ENCODE measurements at places on chromosomes 7 and 10.
A peak's percentile ranks its signal among the peaks of the same experiment; 100 is the strongest.

DNA sequence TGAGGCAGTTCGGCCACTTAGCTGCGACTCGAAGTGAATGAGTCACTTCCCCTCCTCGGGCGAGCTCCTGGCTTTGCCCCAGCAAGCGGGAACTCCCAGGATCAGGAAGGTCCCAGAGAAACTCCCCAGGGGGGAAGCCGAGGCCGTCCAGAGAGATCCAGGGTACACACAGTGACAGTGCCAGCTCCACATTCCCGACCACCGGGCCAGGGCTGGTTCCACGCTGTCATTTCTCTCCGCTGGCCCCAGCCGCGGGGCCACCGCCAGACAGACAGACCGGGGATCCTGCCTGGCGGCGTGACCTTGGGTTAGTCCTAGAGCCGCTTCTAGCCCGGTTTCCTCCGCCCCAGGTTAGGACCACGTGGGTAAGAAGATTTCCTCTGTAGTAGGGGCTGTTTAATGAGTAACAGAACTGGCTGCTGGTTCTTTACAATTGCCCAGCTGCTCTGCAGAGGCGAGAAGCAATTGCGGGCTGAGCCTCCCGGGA lies 463 bp upstream of the UPP1 start:
- no peak for DNase-seq
- peak overlapping the region; percentile 91 for H3K4me3 ChIP-seq
- no peaks in the 10 kb centered on the region for H3K27me3 ChIP-seq
- H3K27ac ChIP-seq, result peak overlapping the region; percentile 91

GRCh38 chr10:77328272-77328816 lies 309.3 kb downstream of the KCNMA1 start:
- H3K36me3 ChIP-seq, result no peaks in the 10 kb centered on the region
- no peaks in the 10 kb centered on the region for H3K4me1 ChIP-seq
- no peaks in the 10 kb centered on the region for H3K27me3 ChIP-seq

DNA sequence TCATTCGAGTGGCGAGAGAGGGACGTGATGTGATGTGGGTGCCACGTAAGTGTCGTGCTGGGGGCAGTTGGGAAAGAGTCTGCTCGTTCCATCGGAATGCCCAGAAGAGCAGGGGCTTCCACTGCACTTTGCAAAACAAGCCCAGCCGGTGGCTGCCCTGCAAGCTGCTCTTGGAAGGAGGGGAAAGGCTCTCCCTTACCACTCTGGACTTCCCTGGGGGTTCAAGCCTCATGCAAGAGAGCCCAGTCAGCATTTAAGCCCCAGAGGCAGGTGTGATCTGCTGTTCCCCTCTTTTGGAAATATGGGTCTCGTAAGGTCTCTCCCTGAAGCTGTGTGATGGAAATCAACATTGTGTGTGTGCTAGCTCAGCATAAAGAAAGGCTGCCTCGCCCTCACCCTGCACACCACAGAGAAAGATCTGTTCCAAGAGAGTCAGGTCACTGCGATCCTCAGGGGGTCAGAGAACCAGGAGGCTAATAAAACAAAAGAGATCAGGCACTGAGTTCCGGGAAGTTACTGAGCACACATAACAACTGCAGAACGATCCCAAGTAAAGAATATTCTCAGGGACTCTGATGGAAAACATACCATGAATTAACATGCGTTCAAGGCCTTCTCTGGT lies 212.5 kb downstream of the ADAM12 start:
- H3K36me3 ChIP-seq, result no peaks in the 10 kb centered on the region
- H3K27ac ChIP-seq, result no peak overlapping the region
- no peaks in the 10 kb centered on the region for H3K27me3 ChIP-seq
- H3K4me3 ChIP-seq, result no peak overlapping the region
- H3K4me1 ChIP-seq, result no peaks in the 10 kb centered on the region

DNA sequence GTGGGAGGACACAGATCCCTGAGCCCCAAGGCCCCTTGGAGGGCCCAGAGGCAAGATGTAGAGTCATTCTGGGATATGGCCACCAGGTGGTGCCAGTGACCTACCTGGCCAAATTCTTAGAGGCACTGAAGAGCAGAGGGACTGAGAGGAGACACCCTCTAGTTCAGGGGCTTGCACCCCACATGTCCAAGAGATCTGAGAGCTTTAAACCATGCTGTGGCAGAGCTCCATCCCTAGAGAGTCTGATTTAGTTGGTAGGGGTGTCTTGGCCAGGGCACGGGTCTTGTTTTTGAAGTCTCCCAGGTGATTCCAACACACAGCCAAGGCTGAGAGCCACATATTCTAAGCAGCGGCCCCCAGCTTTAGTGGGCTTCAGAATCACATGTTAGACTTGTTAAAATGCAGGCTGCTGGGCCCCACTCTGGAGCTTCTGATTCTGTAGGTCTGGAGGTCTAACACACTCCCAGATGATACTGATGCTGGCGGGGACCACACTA lies 52.5 kb downstream of the PRF1 start:
- peaks cover 2% of the 10 kb centered on the region for H3K4me1 ChIP-seq
- H3K36me3 ChIP-seq, result no peaks in the 10 kb centered on the region
- DNase-seq, result peak; percentile 45
- H3K27ac ChIP-seq, result no peak overlapping the region
- H3K4me3 ChIP-seq, result no peak overlapping the region

DNA sequence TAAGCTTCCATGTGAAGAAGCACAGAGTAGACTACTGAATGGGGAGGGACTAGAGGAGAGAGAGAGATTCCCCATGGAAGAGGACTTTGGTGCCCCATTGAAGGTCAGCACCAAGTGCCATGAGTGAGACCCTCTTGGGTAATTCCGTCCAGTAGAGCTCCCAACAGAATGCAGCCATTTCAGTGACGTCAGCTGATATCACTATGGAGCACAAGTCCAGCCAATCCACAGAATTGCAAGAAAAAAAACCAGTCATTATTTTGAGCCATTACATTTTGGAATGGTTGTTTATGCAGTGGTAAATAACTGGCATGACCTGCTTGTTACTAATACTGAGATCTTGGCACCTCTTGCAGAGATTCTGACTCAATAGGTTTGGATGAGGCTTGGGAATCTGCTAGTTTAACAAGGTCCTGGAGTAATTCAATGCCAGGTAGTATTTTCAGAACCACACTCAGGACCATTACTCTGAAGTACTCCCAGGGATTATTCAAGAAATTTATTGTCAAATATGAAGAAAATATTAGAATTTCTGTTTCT lies 52.6 kb upstream of the SP8 start:
- no peak for DNase-seq
- peaks cover 10% of the 10 kb centered on the region for H3K27me3 ChIP-seq
- H3K4me1 ChIP-seq, result no peaks in the 10 kb centered on the region
- no peaks in the 10 kb centered on the region for H3K36me3 ChIP-seq

DNA sequence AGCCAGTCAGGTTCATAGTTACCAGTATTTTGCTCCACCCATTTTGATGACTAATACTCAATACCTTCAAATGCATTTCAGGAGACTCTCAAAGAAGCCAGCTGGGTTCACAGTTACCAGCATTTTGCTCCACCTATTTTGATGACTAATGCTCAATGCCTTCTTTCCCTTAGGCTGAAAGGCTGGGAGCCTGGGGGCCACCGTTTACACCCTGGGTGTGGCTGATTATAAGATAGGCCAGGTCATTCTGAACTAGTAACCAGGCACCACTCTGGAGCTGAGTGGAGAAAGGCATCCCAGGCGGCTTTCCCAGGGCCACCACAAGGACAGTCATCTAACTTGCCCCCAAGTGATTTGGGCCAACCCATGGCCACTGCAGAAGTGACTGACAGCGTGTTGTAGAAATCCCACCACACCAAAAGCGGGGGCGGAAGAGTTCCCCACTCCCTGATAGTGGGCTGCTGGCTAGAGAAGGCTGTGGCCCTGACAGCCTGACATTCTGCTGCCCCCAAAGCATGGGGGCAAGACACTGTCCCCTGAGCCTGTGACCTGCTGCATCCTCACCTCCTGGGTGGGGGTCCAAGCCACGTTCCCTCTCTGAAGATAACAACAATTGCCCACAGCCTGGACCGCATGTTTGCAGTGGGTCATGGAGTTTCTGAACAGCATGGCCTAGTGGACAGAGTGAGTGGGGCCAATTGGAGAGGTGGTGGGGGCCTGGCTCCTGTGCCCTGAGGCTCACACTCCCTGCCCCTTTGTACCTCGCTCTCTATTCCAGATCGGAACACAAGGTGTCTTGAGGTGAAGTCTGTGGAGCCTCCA lies 23.0 kb upstream of the ZNF488 start:
- peaks cover 2% of the 10 kb centered on the region for H3K36me3 ChIP-seq
- DNase-seq, result no peak
- no peak overlapping the region for H3K4me3 ChIP-seq
- H3K27me3 ChIP-seq, result peaks cover 21% of the 10 kb centered on the region
- H3K4me1 ChIP-seq, result peaks cover 2% of the 10 kb centered on the region
- H3K27ac ChIP-seq, result no peak overlapping the region

GRCh38 chr10:131928248-131929095 lies 27.7 kb downstream of the PPP2R2D start:
- peak overlapping the region; percentile 74 for H3K4me3 ChIP-seq
- no peaks in the 10 kb centered on the region for H3K27me3 ChIP-seq
- peaks cover 51% of the 10 kb centered on the region for H3K4me1 ChIP-seq
- no peak for DNase-seq

DNA sequence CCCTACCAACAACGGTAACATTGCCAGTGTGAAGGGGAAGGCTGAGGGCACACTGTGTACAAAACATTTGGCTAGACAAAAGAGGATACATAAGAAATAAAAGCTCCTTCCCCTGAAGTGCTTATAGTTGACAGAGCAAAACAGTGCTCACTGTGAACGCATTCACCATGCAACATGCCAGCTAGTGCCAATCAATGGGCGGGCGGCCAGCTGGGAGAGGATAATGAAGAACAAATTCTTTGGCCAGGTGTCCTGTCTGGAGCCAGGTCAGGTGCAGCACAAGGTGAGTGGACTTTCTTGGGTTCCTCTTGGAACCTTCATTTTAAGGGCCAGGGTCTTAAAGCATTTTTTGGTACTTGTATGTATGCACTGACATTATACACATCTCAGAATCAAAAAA lies 106.1 kb downstream of the ICA1 start:
- H3K27ac ChIP-seq, result no peak overlapping the region
- no peak overlapping the region for H3K4me3 ChIP-seq
- no peaks in the 10 kb centered on the region for H3K36me3 ChIP-seq
- no peaks in the 10 kb centered on the region for H3K4me1 ChIP-seq
- no peaks in the 10 kb centered on the region for H3K27me3 ChIP-seq

Measured in T-helper 17 cell (primary cell).